ENCODE measurements at places on chromosomes 16 and 17. TPM values are rescaled to one million over a fixed set of nuclear protein-coding genes. Genes with fewer than 3 reads are reported as not detected.

Gene AIPL1
- 0.07 TPM for polyA plus RNA-seq

Gene CDH11
- 57.1 TPM for polyA plus RNA-seq

Gene GRAPL
- polyA plus RNA-seq, result 2.5 TPM

Gene CEMP1
- 3.3 TPM for polyA plus RNA-seq

Gene HBA1
- polyA plus RNA-seq, result 2,443 TPM

Gene MYL11
- 7,885 TPM for polyA plus RNA-seq

Gene EMP2
- 74.6 TPM for polyA plus RNA-seq

Gene MPP3
- polyA plus RNA-seq, result 3.7 TPM

Gene SAT2
- 79.5 TPM for polyA plus RNA-seq

Gene CES1
- polyA plus RNA-seq, result 0.39 TPM

Gene NACA2
- polyA plus RNA-seq, result 2.6 TPM

Gene CTRL
- polyA plus RNA-seq, result 5.4 TPM

Gene PAM16
- 24.0 TPM for polyA plus RNA-seq

Gene BAIAP3
- 0.80 TPM for polyA plus RNA-seq

Gene DOC2B
- 3.8 TPM for polyA plus RNA-seq

Gene TNFRSF17
- polyA plus RNA-seq, result not detected

Gene KRTAP4-4
- polyA plus RNA-seq, result not detected

Gene EPX
- polyA plus RNA-seq, result 0.50 TPM

Gene AARSD1
- polyA plus RNA-seq, result 46.2 TPM

Gene LLGL2
- 2.8 TPM for polyA plus RNA-seq

Gene KRTAP4-5
- not detected for polyA plus RNA-seq

Gene RNF112
- 3.7 TPM for polyA plus RNA-seq

Gene ENPP7
- polyA plus RNA-seq, result not detected

Gene TMEM238L
- polyA plus RNA-seq, result 0.16 TPM

Gene TRPV2
- 4.5 TPM for polyA plus RNA-seq

Gene GP1BA
- polyA plus RNA-seq, result 1.5 TPM

Gene TBC1D24
- 23.4 TPM for polyA plus RNA-seq

Gene ABCC6
- polyA plus RNA-seq, result 1.7 TPM

Gene TMEM220
- polyA plus RNA-seq, result 10.7 TPM

Gene CCL11
- polyA plus RNA-seq, result 0.24 TPM

Gene PTX4
- polyA plus RNA-seq, result 1.5 TPM

Gene IL34
- polyA plus RNA-seq, result 6.0 TPM

Gene RAB11FIP4
- polyA plus RNA-seq, result 1.4 TPM

Gene CHMP6
- 25.9 TPM for polyA plus RNA-seq

Gene MT1G
- polyA plus RNA-seq, result 3.6 TPM
